Gastroesophageal sphincter (tissue), 4 donors: ENCODE measurements at places on chromosomes 11 and 22.

- H3K4me3 ChIP-seq: no peak overlapping the region
- H3K27ac ChIP-seq: no peak overlapping the region
- no peaks in the 10 kb centered on the region for H3K36me3 ChIP-seq
- ATAC-seq: peak; percentile 10
- no peaks in the 10 kb centered on the region for H3K27me3 ChIP-seq
Observed at GRCh38 chr11:6249770-6250555, 9.7 kb upstream of the CCKBR start.

DNA sequence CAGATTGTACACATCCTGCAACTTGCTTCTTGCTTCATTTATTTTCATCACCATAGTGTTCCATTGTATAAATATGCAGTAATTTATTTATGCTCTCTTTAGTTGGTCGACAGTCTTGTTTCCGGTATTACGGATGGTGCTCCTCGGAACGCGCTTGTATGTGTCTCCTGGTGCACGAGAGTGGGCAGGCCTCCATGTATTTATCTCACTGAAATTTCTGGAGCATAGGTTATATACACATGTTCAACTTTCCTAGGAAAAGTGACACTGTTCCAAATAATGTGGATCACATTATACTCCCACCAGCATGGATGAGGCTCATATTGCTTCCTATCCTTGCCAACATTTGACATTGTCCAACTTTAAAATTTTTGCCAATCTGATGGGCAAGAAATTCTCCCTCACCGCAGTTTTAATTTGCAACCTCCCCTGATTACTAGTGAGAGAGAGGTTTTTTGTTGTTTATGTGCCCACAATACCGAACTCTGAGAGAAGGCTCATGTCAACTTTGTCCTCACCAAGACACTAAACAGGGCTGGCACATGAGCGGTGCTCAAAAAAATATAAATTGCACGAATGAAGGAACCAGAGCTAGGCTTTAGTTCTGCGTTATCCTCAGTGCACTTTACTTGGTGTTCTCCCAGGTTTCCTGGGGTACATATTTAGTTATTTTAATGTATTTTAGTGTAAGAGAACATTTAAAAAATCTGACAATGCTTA lies 3.8 kb downstream of the CSNK2A3 start:
- no peak for ATAC-seq
- H3K4me3 ChIP-seq: no peak overlapping the region
- no peaks in the 10 kb centered on the region for H3K27me3 ChIP-seq

GRCh38 chr22:27370269-27370668 lies 431.3 kb downstream of the MN1 start:
- no peak overlapping the region for H3K4me3 ChIP-seq
- peaks cover 25% of the 10 kb centered on the region for H3K27me3 ChIP-seq
- H3K36me3 ChIP-seq: no peaks in the 10 kb centered on the region
- no peaks in the 10 kb centered on the region for H3K4me1 ChIP-seq

DNA sequence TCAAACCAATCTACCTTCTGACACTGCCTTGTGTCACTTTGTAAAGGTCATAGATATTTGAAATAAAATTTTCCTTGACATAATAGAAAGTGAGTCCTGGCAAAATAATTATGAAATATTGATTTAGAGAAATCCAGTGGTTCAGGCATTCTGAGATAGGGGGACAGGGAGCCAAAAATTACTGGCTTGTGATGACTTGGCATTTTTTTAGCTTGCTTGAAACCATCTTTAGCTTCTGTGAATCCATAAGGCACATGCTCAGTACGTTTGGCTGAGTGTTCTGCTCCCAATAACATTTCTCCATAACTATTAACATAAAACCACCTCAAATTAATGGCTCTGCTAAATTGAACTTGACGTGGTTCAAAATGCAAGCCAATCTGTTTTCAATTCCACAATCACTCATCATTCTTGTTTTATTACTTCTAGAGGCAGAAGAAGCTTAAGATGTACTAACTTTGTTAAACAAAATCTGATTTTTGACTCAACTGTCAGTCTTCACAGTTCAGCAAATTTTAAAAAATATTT lies 209.0 kb downstream of the LRRC4C start:
- no peak overlapping the region for H3K27ac ChIP-seq
- no peak for ATAC-seq
- no peaks in the 10 kb centered on the region for H3K27me3 ChIP-seq
- no peaks in the 10 kb centered on the region for H3K4me1 ChIP-seq
- H3K36me3 ChIP-seq: no peaks in the 10 kb centered on the region

DNA sequence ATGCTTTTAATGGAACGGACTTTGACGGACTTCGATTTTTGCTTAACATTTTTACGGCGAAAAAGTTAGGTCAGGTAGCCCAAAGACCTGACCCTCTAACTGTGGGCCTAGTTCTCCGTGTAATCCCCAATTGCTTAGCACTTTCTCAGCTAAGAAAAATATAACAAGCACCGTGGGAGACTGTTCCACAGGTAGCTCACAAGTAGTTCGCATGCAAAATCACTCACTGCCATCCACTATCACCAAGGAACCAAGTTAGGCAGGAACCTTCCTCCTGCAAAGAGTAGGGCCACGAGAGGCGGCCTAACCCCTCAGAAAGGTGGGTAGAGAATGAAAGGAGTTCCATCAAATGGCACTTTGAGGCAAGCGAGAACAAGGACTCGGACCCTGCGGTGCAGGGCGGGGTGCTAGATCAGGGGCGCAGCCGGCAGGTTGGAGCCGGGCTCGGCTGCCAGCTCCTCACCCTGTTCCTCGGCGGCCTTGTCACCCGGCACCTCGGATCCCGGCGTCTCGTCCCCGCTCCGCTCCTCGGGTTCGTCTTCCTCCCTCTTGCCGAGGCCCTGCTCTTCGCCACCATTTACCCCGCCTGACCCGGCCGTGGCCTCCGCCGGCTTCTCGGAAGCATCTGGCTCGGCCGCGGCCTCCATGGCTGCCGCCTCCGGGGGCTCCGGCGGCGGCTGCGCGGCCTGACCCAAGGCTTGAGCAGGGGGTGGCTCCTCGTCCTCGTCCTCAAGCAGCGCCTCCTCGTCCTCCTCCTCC lies 922 bp downstream of the HNRNPUL2 start:
- H3K4me1 ChIP-seq: no peaks in the 10 kb centered on the region
- peaks cover 38% of the 10 kb centered on the region for H3K36me3 ChIP-seq
- peak overlapping the region; percentile 96 for H3K27ac ChIP-seq
- ATAC-seq: no peak
- H3K4me3 ChIP-seq: peak overlapping the region; percentile 77
- no peaks in the 10 kb centered on the region for H3K27me3 ChIP-seq

DNA sequence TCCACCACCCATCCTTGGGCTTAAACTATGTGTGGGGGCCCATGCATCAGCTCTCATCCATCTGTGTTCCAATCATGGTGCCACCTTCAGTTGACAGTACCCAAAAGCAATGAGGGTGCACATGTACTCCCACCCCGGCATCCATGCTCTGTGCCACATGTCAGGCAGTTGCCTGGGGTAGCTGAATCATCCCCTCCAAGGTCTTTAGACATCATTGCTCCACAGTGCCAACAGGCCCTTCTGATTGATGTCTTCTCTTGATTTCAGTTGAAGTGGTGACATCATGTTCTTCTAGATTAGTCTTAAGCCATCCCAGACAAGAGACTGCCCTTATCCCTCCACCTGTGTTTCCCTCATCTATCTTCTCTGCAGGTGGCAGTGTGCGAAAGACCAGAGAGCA lies 42.5 kb downstream of the TMPRSS5 start:
- ATAC-seq: no peak
- H3K4me1 ChIP-seq: no peaks in the 10 kb centered on the region
- H3K36me3 ChIP-seq: no peaks in the 10 kb centered on the region
- no peak overlapping the region for H3K4me3 ChIP-seq

DNA sequence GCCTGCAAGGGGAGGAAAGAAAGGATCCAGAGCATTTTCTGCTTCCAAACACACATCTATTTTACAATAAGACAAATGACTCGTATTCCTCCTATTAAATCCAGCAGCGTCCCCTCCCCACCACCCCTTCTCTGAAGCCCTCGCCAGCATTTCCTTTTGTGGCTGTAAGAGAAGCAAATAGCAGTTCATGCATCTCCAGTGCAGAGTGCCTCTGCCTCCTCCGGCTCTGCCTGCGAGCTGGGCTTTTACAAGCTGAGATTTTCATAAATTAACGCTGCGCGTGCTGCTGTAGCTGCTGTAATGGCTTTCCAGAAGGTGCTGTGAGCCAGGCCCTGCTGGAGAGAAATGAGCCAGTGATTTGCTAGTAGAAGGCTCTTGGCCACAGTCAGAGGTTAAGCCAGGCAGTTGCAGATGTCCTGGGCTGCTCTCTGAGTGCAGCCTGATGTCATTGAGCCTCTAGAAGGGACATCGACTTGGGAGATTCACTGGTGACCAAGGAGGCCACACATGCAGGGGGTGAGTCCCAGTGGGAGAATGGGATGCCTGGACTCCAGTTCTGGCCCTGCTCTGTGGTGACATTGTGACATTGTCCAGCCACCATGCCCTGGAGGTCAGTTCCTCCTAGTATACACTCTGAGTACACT lies 134.5 kb upstream of the NAV2 start:
- no peak overlapping the region for H3K4me3 ChIP-seq
- H3K4me1 ChIP-seq: peaks cover 67% of the 10 kb centered on the region
- no peaks in the 10 kb centered on the region for H3K27me3 ChIP-seq
- peak; percentile 83 for ATAC-seq
- H3K27ac ChIP-seq: peak overlapping the region; percentile 89
- H3K36me3 ChIP-seq: no peaks in the 10 kb centered on the region

DNA sequence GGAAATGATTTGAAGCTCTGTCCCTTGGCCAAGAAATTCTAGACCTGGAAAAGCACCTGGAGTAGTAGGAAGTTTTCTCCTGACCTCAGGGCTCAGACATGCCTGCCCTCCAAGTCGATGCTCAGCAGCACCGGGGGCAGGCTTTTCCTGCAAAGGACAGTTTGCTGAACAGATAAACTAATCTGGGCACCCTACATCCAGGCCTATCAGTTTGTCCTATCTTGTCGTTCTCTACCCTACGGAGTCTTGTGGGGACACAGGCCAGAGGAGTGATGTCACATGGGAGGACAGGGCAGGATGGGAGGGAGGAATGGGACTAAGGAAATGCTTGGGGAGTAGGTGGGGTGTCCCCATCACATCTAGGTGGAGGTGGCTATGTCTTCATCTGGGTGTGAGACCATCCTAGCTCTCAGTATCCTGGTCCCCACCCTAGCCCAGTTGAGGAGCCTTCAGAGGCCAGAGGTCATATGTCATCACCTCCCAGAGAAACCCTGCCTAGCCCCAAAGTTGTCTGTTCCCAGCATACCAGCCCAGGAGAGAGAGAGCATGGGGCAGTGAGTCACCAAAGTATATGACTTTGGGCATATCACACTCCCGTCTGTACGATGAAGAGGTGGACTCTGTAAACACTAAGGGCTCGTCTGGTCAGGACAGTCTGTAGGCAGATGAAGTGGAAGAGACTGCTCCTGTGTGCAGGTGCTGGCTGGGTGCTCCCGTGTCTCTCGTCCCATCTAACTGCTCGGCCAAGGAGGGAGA lies 18.1 kb upstream of the FCHSD2 start:
- no peaks in the 10 kb centered on the region for H3K27me3 ChIP-seq
- H3K36me3 ChIP-seq: no peaks in the 10 kb centered on the region
- H3K4me3 ChIP-seq: no peak overlapping the region
- no peak for ATAC-seq
- H3K4me1 ChIP-seq: peaks cover 18% of the 10 kb centered on the region
- H3K27ac ChIP-seq: peak overlapping the region; percentile 59

DNA sequence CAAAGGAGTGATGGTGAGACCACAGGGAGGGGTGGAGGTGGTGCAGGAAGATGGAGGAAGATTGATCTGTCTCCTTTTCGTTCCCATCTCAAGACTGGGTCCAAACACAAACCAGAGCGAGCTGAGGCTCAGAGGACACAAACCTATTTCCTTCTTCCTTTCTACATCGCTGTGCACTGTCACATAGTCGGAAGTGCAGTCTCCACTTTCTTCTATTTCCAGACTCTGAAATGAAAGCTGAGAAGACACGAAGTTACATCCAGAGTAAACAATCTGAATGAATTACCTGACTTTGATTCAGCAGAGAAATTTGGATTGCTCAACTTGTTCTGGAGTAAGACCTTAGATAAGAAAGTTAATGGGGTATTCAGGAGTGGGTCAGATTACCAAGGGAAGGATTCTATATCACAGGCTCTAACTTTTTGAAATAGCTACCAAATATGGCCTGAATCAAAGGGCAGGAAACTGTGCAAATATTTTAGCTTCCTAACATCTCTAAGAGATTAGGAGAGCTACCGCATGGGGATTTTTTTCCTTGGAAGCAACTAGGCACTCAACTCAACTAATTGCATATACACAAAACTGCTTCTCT lies 14.4 kb downstream of the OVCH2 start:
- H3K27ac ChIP-seq: no peak overlapping the region
- H3K4me1 ChIP-seq: no peaks in the 10 kb centered on the region
- H3K4me3 ChIP-seq: no peak overlapping the region
- peaks cover 14% of the 10 kb centered on the region for H3K27me3 ChIP-seq
- no peak for ATAC-seq

DNA sequence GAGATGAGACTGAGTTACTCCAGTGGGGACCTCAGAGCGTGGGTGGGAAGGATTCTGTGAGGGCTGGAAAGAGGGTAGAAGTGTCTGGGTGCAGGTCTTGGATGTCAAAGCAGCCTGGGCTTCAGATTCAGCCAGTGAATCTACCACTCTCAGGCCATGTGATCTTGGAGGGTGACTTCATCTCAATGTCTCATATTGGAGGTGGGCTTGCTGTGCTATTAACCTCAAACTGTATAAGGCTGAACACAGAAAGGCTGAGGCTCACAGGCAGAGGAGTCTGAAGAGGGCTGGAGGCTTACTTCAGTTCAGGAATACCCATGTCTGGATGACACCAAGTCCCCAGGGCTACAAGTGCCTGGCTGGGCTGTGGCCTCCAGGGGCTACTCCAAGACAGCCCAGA lies 63.4 kb downstream of the CSNK2A3 start:
- no peak for ATAC-seq
- H3K27me3 ChIP-seq: no peaks in the 10 kb centered on the region
- no peaks in the 10 kb centered on the region for H3K36me3 ChIP-seq
- H3K27ac ChIP-seq: no peak overlapping the region

- no peak overlapping the region for H3K4me3 ChIP-seq
- H3K36me3 ChIP-seq: peaks cover 79% of the 10 kb centered on the region
- no peak for ATAC-seq
Observed at GRCh38 chr22:19195796-19196731, 17.5 kb upstream of the SLC25A1 start.

GRCh38 chr11:94794287-94795168 lies 26.4 kb downstream of the AMOTL1 start:
- peaks cover 32% of the 10 kb centered on the region for H3K4me1 ChIP-seq
- peak overlapping the region; percentile 51 for H3K27ac ChIP-seq
- peak overlapping the region; percentile 1 for H3K4me3 ChIP-seq
- H3K27me3 ChIP-seq: no peaks in the 10 kb centered on the region
- peaks cover 5% of the 10 kb centered on the region for H3K36me3 ChIP-seq
